ENCODE measurements at places on chromosomes 1 and 21. TPM values are rescaled to one million over a fixed set of nuclear protein-coding genes. Genes with fewer than 3 reads are reported as not detected.

DNA sequence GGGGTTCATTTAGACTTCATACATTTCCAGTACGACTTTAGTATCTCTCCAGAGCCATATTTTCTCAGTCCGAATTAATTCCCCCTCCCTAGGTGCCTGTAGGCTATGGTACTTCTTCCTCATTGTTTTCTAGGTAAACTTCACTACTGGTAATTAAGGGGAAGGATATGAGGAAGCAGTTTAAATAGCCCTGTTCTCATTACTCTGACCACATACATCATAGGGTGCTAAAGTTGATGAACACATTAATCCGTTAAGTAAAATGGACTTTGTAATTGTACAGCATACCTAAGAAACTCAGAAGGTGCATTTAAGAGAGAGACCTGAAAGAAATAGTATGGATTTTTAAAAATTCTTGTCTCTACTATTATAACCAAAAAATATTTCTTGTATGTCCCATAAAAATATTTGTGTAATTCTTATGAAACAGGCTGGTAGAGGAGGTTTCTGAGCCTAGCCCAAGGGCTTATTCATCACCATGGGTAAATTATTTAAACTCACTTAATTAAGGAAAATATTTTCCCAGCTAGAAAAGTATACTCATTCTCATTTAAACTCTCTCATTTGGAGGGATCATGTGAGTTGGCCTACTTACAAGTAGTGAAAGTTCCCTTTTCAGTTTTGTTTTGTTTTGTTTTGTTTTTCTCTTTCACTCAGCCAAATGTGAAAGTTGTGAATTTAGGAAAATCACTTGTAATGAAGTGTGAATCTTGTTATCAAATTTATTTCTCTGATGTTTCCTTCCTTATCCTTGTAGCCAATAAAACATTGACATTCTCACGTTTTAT is 2.0 kb downstream of the PRMT6 start:
- DNase-seq: no peak

DNA sequence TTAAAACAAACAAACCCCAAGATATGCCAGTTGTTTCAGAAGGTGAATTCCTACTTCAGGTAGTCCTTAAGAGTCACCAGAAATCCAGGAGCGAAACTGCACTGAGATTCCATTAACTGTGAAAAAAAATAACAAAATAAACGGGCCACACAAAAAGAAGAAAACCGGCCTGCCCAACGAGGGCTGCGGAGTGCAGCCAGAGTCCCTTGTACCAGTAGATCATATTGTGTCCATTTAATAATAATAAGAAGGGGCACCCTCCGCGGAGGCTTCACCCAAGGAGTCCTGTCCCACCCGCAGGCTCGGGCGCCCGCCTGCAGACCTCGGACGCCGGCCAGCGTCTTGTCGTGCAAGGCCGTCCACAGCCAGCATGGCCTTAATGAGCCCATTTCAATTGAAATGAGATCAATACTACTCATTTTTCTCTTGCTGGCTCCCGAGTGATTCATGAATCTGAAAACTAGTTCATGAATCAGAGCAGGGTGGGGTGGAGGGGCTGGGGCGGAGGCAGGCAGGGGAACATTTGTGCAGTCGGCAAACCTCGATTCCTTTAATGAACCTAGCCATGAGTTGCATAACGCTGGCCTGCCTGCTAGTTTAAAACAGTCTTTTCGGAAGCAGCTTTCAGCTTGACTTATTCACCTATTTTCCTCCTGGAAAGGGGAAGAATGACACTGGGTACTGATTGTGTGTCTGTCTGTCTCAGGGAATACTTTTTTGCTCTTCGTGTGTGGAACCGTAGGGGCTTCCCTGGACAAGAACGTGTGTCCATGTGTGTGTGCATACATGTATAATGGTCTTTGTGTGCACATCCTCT is 113.1 kb upstream of the IRF2BP2 start:
- peak; percentile 87 for DNase-seq

- DNase-seq: no peak
Observed at GRCh38 chr21:28268685-28269084, 724.0 kb downstream of the LTN1 start.

GRCh38 chr1:203522237-203522636 is 28.3 kb downstream of the OPTC start:
- DNase-seq: no peak

- DNase-seq: no peak
Observed at GRCh38 chr1:219480011-219480410, 132.9 kb downstream of the ZC3H11B start.

DNA sequence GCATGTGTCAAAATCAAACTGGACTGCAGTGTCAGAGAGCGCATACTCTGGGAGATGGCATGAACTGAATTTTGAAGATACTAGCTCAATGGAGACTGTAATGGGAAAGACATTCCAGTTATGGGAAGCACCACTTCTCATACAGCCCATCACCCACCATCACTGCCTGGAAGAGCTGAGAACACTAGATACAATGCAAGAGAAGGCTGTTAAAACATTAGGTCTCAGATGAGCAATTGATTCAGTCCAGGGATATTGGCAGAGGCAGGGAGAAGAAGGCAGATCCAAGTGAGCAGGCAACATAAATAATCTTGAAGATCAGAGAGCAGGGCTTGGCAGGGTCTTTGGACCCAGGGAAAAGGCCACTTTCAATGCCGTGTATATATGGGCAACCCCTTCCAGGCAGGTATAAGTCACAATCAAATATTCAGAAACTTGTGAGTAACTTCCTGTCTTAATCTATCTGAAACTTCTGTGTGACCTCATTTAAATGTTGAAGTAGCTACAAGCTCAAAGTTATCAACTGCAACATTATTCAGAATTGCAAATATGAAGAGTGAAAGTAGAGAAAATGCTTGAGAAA is 290.3 kb upstream of the SGIP1 start:
- peak; percentile 9 for DNase-seq

GRCh38 chr1:29124366-29125236 is 898 bp upstream of the TMEM200B start:
- DNase-seq: peak; percentile 70

DNA sequence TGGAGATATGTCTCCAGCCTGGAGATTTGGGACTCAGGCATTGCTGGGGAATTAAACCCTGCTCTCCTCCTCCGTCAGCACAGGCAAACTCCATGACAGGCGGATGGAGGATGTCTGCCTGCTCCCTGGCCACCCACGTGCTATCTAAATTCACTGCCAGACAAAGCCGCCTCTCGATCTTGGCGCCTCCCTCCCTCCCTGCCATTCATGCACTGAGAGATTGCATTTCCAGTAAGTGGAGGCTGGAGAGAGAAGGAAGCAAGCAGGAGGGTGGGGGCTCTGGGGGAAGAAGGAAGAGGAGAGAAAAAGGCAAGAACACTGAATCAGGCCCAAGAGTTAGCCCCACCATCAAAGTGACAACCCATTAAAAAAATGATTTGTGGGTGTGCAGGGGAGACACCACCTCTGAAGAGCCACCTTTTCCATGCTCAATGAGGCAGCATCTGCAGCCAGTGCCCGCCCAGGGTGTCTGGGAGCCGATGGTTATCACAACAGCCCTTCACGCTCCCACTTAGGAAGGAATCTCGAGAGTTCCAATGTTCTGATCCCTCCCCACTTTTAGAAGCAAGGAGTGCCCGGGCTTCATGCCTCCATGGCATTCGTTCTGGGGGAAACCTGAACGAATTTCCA is 183.0 kb downstream of the HIVEP3 start:
- DNase-seq: no peak

GRCh38 chr1:103945774-103946173 is 196.1 kb downstream of the AMY1C start:
- no peak for DNase-seq

GRCh38 chr1:33560680-33561079 is 88.2 kb downstream of the ZSCAN20 start:
- DNase-seq: no peak

DNA sequence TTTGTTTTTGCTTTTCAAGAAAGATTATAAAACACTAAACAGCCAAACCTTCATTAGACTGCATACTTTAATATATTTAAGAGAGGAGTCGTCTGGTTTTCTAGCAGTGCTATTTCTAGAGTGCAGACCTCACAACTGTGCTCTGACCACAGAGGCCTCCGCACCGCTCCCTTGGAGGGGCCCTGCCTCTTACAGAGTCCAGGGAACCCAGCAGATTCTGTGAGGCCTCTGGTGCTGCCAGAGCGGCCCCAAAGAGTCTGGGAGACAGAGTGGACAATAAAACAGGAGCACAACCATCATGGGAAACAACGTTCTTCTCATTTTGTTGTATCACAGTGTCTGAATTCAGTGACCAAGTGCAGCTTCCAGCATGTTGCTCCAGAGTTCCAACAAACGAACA is 5.8 kb downstream of the ATP5PO start:
- no peak for DNase-seq

DNA sequence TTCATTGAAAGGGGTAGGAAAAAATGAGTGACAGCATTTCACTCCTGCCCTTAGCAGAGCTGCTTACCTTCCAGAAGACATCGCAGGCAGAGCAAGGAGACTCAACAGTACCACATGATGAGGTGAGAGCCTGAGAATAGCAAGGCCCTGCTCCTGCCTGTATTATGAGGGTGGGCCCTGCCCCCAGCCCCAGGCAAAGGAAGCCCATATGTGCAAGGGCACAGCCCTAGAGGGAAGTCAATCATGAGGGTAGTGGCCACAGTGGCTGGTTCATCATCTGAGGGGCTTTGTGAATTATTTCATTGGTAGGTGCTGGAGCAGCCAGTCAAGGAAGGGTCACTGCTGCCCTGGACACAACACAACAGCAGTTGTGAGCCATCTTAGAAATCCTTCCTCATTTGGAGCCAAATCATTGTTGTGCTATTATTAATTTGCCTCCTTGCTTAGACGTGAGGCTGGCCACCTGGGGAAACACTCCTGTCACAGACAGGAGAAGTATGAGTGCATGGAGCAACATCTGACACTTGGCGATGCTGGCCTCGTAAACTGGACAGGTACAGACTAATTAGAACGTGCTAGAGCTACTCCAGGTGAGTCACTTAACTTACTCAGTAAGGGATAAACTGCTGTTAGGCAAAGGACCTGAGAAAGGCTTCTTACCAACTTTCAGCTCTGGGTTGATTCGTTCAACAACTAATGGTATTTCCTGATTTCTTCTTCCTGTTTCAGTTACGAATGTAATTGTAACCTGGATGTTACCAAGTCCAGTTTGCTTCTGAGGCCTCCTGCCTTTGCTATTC is 22.7 kb upstream of the ACBD6 start:
- peak; percentile 30 for DNase-seq

DNA sequence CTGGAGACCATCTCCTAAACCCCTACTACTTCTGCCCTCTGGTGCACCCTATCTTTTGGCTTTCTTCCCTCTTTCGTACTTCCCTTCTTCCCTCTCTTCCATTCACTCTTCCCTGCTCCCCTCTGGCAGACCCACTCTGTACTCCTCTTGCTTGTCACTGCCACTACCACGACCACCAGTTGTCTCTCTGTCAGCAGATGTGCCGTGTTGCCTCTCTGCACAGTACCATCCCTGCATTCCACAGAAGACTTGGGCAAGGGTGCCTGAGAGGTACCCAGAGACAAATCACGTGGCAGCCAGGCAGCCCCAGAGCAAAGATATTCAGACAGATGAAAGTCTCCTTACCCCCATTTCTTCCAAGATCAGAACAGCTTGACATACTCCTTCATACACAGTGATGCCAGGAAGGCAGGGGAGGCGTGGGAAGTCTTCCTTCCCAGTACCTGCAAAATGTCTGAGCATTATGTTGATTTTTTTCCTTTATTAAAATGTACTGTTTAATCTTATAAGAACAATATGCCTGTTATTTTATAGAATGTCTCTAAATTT is 15.0 kb downstream of the CAMSAP2 start:
- no peak for DNase-seq

- no peak for DNase-seq
Observed at GRCh38 chr1:211352985-211353515, 26.4 kb downstream of the TRAF5 start.

DNA sequence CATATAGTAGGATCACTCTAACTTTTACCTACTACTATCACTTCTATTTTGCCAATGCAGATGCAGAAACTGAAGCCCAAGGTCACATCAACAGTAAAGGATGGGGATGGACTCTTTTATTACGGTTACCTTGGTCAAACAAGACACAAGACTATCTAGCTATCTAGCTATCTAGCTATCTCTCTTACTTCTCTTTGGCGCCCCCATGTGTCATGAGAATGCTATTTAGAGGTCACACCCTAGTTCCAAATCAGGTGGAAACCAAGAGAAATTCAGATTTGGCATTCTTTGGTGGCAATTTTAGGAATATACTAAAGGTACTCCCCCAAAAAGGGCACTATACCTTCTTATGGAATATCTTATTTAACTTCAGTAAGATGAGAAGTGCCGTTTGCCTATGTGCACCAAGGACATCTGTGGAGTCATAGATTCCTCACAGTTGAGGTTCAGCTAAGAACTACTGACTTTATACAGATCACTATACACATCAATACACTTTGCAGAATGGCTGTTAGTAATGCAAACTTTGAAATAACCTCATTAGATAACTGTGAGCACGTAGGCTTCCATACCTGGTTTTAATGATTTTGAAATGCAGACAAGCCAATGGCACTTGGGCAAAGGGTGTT is 6.7 kb downstream of the ZNF648 start:
- peak; percentile 18 for DNase-seq

- no peak for DNase-seq
Observed at GRCh38 chr1:208461680-208462079, 217.5 kb upstream of the PLXNA2 start.

Gene REN
- not detected for total RNA-seq

Gene S100A7
- not detected for total RNA-seq

Gene KCNH1
- total RNA-seq: not detected

Gene ADAMTSL4
- total RNA-seq: 0.25 TPM
